ENCODE measurements at places on chromosomes 13 and 19.
A peak's percentile ranks its signal among the peaks of the same experiment; 100 is the strongest.

DNA sequence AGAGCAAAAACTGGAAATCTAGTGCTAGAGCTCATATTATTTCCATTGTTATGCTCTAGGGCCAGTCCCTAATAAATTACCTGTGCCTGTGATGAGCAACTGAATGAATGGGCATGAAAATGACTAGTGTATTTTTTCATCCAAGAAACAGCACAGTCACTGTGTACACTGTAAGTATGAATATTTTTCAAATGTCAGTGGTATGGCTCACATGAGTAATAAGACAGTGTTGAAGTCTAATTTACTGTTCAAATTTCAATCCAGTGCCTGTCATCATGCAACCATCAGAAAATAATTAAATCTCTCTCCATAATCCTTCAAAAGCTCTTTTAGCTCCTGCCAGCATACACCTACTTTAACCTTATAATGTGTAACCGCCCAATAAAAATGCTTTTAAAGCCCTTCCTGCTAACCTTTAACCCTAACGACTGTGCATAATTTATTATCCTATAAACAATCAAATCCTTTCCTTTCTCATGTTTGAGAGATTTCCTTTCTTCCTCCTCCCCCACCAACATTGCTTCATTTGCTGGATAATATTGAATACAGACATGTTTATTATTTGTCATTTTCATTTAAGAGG is 378.3 kb downstream of the GPC5 start:
- no peak for DNase-seq

DNA sequence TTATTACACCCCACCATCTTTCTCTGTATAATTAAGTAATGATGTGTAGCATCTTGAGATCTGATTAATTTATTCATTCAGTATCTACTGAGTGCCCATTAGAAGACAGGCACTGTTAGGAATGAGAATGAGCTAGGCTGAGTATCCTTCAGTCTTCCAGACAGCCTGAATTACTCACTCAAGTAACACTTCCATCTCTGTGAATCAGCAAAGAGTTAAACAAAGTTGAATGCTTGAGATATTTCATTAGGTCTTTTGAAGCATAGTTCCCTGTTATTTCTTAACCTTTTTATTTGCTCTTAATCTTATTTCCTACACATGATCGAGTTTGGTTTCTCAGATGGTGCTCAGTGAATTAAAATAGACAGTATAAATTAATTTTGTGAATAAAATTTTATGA is 413.7 kb downstream of the DCT start:
- DNase-seq = no peak

DNA sequence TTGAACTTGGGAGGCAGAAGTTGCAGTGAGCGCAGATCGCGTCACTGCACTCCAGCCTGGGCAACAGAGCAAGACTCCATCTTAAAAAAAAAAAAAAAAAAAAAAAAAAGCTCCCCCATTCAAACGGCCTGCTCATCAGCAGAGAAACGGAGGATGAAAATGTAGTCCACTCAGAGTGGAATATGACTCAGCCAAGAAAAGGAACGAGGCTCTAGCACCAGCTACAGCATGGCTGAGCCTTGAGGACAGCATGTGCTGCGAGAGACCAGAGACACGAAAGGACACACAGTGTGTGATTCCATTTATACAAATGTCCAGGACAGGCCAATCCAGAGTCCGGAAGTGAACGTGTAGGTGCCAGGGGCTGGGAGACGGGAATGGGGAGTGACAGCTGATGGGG is 18.1 kb upstream of the MIER2 start:
- no peak for DNase-seq

- DNase-seq = no peak
These were observed 625.3 kb upstream of the PRR20A start for GRCh38 chr13:56515441-56515840.

DNA sequence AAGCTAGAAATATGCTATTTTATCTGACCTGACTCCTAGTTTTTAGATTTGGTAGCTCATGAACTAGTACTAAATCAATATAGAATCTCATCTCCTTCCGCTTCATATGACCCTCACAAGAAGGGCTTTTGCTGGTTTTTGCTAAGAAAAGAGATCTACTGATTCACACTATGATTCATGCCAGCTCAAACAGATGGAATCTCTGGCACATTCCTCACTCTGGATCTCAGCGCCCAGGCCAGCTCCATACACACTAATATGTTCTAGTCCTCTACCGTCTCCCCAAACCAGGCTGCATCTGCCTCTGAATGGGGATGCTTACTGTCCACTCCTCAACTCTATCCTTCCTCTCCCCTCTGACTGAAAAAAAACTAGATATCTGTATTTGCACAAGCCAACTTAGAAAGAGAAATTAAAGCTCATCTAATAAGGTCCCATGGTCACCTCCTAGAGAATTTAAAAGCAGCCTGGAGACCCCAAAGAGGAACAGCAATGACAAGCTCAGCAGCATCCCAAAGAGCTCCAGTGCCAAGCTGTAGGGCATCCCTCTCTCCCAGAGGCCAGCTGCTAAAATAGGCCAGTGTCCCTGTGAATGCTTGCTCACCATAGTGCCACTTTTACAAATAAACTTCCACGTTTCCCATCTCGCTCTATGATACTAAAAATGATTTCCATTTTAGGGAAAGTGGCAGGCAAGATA is 74.9 kb downstream of the LHFPL6 start:
- no peak for DNase-seq

DNA sequence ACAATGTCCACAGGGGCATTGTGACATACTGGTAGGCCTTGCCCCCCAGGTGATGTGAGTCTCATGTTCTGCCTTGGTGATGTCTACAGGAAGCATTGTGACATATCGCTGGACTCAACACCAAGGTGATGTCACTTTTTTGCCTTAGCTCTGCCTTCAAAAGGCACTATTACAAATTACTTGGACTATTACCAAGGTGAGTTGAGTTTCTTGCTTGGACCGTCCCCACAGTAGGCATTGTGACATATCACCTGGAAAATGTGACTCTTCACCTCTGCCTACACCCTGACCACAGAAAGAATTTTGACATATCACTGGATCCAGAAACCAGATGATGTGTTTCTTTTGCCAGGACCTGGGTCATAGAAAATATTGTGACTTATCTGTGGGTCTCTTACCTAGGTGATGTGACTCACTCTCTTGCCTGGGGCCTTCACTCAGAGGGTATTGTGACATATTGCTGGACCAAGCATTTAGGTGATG is 60.6 kb upstream of the ZNF724 start:
- no peak for DNase-seq

DNA sequence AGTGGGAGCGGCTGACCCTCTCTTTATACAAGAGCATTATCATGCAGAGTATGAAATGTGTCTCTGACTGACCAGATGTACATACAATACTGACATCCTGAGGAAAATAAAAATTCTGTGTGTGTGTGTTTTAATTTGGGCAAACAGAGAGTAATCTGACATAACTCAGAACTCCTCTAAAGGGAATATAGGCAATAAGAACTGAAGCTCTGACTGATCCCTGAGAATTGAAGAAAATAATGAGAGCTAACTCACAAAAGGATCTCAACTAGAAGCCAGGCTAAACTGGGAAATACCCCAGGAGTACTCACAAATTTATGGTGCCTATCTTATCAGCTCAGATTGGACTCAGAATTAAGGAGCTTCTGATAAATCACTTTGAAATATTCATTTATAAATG is 539.9 kb downstream of the OLFM4 start:
- DNase-seq = no peak

DNA sequence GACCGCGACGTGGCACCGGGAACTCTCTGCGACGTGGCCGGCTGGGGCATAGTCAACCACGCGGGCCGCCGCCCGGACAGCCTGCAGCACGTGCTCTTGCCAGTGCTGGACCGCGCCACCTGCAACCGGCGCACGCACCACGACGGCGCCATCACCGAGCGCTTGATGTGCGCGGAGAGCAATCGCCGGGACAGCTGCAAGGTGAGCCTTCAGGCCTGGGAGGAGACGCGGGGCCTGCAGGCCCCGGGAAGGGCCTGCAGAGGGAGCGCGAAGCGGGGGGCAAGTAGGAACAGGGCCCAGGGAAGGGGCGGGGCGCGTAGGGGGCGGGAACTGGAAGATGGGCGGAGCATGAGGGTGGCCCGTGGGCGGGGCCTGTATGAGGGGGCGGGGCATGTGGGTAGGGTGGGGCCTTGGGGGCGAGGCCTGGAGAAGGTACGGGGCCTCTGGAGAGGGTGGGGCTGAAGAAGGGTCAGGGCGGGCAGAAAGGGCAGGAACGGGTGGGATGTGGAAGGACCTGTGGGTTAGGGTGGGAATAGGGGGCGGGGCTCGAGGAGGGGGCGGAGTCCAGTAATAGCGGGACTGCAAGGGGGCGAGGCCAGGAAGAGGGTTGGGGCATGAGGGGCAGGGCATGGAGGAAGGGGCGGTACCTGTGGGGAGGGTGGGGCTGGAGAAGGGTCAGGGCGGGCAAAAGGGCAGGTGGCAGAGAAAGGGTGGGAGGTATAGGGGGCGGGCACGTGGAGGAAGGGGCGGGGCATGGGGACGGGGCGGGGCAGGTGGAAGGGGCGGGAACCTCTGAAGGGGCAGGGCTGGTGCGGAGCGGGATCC is 2.5 kb downstream of the CFD start:
- peak; percentile 54 for DNase-seq

DNA sequence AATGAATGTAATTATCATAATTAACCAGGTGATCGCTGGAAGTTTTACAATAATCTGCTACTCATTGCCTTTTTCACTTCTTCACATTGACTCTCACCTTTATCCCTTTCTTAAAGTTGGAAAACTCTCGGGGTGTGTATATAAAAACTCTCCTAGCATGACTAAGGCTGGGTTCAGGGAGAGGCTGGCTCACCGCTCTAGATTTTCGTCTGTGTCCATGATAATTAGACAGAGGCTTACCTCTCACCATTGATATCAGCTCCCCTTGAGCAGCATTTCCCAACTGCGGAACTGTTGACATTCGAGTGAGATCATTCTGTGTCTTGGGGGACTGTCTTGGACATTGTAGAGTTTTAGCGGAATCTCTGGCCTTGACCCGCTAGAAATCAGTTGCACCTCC is 39.4 kb downstream of the NFIX start:
- no peak for DNase-seq

- no peak for DNase-seq
These were observed 111.2 kb downstream of the KCNRG start for GRCh38 chr13:50126263-50126992.

GRCh38 chr13:46751811-46752635 is 44.9 kb downstream of the ESD start:
- DNase-seq = peak; percentile 21

GRCh38 chr13:28584873-28585381 is 74.0 kb upstream of the POMP start:
- no peak for DNase-seq

DNA sequence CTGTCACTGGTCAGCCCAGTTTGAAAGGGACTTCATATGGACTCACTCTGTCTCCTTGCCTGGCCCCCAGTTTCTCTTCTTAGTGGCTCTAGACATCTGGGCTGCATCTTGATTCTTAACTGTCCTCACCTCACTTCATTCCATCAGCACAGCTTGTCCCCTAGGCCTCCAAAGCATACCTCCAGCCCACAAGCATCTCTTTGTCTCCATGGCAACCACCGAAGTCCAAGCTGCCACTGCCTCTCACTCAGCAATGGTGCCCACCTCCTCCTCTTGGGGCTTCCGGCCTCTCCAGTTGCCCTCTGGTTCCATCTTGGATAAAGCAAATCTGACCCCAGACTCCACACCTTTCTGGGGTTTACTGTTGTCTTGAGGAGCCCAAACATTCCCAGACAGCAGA is 9.9 kb upstream of the KLHL26 start:
- no peak for DNase-seq

Measured in stimulated activated CD8-positive, alpha-beta memory T cell treated with anti-CD3 and anti-CD28 coated beads, Interleukin-15, amount 100 ng/mL, for 1 hour (primary cell).